ENCODE measurements at places on chromosomes 12 and 14.
A peak's percentile ranks its signal among the peaks of the same experiment; 100 is the strongest.

DNA sequence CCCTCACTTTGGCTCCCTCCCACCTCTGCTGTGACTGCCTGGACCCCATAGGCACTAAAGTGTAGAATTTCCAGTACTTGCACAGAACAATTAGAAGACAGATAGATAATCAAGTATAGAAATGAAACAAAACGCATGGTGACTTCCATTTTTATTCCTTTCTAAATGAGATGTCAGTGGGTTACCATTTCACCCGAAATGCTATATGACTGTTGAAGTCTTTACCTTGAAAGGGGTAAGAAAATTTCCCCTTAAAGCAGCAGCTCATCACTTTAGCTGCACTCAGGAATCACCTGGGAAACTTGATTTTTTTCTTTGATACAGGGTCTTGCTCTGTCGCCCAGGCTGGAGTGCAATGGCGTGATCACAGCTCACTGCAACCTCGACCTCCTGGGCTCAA is 12.5 kb upstream of the KSR2 start:
- DNase-seq: no peak

DNA sequence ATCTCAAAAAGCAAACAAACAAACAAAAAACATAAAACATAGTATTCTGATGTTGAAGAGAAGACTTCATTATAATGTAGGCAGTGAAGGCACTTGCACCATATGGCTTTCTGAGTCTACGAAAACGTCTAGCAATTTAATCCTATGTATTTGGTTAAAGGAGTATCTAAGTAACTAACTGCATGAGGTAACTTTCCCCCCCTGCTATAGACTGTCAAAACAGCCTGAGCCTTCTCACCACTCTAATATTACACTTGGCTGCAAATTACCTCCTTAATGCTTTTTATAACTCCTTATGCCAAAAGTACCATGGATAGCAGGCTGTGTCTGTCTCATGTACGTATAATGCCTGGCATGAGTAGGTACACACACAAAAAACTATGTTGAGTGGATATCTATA is 607.6 kb upstream of the FLRT2 start:
- no peak for DNase-seq

DNA sequence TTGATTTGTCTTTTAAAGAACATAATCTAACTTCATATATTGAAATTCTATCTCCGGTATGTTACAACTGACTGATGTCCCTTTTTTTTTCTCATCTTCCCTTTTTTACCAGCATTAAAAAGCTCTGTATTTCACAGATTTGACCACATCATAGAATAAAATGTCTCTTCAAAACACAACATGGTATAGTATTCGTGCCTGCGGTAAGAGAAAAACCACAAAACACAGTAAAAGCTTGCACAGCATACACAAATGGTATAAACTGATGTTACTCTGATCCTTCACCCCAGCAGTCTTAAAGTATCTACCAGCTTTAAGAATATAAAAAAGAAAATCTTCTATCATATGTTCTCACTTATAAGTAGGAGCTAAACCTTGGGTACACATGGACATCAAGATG is 83.4 kb downstream of the HECTD1 start:
- DNase-seq: no peak

GRCh38 chr14:96568621-96569020 is 66.4 kb downstream of the PAPOLA start:
- no peak for DNase-seq

DNA sequence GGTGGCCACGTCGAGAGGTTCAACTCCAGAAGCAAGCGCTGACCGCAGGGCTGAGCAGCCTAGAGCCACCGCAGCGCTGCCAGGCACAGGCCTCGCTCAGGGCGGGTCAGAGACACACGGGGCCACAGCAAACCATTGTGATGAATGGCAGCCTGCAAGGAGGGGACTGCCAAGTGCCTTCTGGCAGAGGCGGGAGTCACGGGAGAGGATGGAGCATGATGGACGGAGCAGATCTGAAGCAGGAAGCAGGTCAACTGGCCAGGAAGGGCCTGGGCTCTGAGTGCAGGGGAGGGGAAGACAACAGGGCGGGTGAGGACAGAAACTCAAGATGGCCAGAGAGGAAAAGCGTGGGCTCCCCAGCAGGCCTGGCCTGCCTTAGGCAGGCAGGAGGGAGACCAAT is 49.8 kb downstream of the CDC42BPB start:
- peak; percentile 81 for DNase-seq

DNA sequence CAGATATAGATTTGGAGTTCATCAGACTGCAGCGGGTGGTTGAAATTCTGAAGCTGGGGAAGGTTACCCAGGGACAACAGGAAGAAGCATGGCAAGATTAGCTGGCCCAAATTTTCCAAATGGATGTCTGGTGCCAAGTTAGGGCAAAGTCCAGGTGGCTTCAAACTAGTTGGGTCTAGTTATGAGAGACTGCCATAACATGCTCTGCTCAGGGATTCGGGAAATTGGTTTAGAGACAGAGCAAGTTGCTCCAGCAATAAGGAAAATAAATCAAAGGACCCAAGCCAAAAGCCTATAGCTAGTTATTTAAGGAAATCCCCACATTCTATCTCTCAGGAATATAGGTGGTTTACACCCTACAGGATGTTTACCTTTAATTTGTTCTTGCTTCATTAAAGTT is 125.7 kb upstream of the BTG1 start:
- DNase-seq: no peak

Data from right cardiac atrium (tissue), 5 donors.